Stimulated activated CD4-positive, alpha-beta T cell treated with anti-CD3 and anti-CD28 coated beads, Interleukin-1b, Interleukin-23, amount 100 ng/mL, for 1 hour (primary cell): ENCODE measurements at places on chromosomes 13 and 19.

DNA sequence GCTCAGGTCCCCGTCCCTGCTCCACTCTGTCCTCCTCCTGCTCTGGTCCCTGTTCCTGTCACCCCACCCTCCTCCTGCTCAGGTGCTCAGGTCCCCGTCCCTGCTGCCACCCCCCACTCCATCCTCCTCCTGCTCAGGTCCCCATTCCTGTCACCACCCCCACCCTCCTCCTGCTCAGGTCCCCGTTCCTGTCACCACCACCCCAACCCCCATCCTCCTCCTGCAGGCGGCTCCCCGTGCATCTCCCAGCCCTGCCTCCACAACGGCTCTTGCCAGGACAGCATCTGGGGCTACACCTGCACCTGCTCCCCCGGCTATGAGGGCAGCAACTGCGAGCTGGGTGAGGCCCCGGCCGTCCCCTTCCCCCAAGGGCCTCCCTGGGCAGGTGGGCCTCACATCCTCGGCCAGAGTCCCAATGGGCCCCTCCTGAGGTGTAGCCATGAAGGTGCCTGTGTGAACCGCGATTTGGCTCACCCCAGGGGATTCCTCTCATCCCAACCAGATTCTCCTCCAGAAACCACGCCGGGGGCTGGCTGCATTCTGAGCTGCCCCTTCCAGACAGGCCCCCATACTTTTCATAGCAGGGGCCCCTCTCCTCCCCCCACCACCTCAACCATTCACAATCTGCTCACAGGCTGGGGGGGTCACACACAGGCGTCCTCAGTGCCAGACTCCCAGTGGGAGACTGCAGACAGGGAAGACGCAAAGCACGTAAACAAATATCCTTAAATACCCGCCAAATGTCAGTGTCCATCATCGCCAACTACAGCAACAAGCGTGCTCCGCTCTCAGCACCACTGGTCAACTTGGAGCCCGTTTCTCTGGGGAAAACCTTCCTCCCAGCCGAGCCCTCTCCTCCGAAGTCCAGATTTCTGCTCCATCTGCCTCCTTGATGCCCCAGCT, 4.6 kb downstream of the PROZ start:
- DNase-seq = no peak

- peak; percentile 88 for DNase-seq
Measured at GRCh38 chr19:17266975-17267788, at the start of gene BABAM1. BABAM1 (plus strand) TSS chr19:17267443; CDS start chr19:17268807, 1,364 bp downstream.

- no peak for DNase-seq
Measured at GRCh38 chr13:52870143-52870542, 21.7 kb upstream of the PCDH8 start.

GRCh38 chr19:50803633-50804419, 13.6 kb downstream of the ACP4 start:
- DNase-seq = no peak

GRCh38 chr19:29524912-29525831, 622 bp upstream of the VSTM2B start:
- no peak for DNase-seq

DNA sequence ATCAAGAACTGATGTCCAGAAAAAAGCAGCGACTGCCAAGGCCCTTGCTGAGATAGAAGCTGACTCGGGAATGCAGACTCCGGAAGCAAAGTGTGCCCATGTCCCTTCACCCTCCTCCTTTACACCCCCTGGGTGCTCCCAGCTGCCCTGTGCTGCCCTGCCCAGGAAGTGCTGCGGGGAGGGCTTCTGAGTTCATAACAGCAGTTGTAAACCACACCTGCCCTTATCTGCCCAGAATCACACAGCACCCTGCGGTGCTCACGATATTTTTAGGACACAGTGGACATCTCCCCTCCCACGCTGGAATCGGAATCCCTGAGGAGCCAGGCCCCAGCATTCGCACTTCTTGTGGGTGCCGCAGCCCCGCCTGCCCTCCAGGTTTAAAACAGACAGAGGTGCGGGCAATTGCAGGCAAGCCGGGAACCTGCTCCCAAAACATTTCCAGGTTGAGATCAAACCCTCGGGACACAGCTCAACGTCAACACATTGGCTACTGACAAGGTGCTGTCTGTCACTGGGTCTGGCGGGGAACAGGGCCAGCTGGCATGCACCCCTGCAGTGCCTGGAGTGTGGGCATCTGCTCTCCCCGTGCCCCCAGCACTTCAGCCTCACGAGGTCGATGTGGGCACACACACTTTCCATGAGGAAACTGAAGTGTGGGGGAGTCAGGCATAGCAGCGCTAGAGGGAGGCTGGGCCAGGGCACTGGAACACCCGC, 36.8 kb downstream of the RAB20 start:
- no peak for DNase-seq

DNA sequence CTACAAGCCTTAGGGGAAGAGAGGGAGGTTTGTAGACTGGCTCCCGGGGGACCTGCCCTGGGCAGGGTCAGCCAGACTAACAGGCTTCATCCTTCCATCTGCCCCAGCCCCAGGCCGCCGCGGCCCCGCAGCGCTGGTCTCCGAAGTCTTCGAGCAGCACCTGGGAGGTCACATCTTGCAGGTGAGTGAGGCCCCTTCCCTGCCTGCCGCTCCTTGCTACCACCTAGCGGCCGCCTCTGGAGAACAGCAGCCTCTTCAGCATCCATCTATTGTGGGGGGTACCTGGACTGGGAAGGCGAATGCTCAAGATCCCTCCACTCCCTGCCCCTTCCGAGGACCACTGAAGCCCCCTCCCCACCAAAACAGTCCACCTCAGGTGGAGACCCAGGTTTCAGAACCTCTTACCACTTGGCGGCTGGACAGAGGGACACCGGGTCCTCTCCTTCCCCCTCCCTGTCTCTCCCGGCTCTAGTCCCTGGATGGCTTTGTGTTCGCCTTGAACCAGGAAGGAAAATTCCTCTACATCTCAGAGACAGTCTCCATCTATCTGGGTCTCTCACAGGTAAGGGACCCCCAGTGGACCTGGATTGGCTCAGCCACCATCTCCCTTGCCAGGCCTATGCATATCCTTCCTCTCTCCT, 12.7 kb downstream of the NPAS1 start:
- DNase-seq = no peak

GRCh38 chr13:92461831-92462230, 764.8 kb upstream of the GPC6 start:
- no peak for DNase-seq

- DNase-seq = no peak
Measured at GRCh38 chr13:93151277-93151676, 75.3 kb upstream of the GPC6 start.

DNA sequence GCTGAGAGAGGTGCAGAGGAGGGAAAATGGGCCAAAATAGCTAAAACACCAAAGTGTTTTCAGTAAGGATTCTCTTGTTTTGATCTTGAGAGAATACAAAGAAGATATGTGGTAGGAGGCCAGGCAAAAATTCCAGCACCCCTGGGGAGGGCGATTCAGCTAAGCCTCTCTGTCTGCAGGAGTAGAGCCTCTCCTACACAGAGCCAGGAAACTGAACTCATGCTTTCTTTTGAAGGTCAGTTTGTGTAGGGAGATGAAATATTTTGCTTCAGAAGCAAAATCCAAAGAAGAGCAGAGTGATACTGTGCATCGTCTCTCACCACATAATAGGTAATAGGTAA, 565.0 kb downstream of the FGF9 start:
- DNase-seq = no peak

GRCh38 chr19:48975947-48976847, 11.1 kb downstream of the FTL start:
- DNase-seq = no peak

- no peak for DNase-seq
Measured at GRCh38 chr19:9986787-9987281, 23.5 kb downstream of the COL5A3 start.

- DNase-seq = no peak
Measured at GRCh38 chr13:51590971-51591627, 6.8 kb downstream of the WDFY2 start.

- DNase-seq = no peak
Measured at GRCh38 chr19:1507192-1507660, 5.6 kb downstream of the ADAMTSL5 start.

DNA sequence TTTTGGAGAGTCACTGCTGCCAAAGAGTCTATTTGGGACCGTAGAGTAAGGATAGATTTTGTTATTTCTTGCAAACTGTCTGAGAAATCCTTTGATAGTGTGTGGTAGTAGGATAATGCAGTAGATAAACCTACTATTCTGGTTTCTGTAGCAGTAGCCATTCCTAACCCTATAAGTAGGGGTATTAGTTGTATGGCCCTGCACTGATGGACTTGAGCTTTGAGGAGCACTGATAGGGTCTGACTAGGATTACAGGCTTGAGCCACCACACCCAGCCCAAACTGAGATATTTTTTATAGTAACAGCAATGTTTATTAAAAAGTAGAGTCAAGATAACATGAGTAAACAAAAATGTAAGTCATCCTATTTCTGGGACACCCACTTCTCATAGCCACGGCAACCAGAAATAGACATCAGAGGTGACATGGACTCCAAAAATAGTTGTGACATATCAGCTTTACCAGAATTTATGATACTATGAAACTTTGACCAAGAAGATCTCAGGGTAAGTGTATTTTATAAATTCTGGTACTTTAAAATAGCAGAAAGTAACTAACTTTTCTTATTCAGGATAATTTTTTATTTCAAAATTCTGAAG, 479.1 kb downstream of the SUCLA2 start:
- DNase-seq = no peak

GRCh38 chr13:49063497-49063896, 87.8 kb downstream of the FNDC3A start:
- DNase-seq = no peak

- DNase-seq = no peak
Measured at GRCh38 chr19:51531349-51532315, at the start of gene SIGLEC6. SIGLEC6 (minus strand) TSS chr19:51531670; CDS start chr19:51531648, 22 bp downstream.

DNA sequence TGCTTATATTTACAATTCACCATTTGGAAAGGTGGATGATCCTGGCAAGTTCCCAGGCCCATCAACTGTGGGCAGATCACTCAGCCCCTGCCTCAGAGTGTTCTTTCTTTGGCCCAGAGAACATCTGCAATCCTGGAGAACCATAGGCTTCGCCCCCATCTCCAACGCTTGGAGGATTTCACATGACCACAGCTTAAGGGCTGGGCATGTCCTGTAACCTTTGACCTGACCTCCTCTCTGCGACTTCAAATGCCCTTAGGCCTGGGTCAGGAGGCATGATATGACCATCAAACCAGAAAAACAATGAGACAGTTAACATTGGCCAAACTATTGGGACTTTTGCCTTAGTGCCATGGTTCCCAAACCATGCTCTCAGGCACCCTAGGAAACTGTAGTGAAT, 7.2 kb upstream of the MBNL2 start:
- DNase-seq = no peak

- DNase-seq = no peak
Measured at GRCh38 chr13:66222926-66223325, 1007.2 kb downstream of the PCDH9 start.

- DNase-seq = no peak
Measured at GRCh38 chr19:19064811-19065745, 1.3 kb downstream of the SLC25A42 start.

GRCh38 chr13:94198681-94199080, 280.8 kb downstream of the DCT start:
- DNase-seq = no peak

- no peak for DNase-seq
Measured at GRCh38 chr19:3692141-3693024, 7.9 kb downstream of the PIP5K1C start.
